ENCODE measurements at places on chromosomes 5 and 9.

GRCh38 chr9:129673602-129674001, 8.2 kb downstream of the PRRX2 start:
- no peak for DNase-seq

DNA sequence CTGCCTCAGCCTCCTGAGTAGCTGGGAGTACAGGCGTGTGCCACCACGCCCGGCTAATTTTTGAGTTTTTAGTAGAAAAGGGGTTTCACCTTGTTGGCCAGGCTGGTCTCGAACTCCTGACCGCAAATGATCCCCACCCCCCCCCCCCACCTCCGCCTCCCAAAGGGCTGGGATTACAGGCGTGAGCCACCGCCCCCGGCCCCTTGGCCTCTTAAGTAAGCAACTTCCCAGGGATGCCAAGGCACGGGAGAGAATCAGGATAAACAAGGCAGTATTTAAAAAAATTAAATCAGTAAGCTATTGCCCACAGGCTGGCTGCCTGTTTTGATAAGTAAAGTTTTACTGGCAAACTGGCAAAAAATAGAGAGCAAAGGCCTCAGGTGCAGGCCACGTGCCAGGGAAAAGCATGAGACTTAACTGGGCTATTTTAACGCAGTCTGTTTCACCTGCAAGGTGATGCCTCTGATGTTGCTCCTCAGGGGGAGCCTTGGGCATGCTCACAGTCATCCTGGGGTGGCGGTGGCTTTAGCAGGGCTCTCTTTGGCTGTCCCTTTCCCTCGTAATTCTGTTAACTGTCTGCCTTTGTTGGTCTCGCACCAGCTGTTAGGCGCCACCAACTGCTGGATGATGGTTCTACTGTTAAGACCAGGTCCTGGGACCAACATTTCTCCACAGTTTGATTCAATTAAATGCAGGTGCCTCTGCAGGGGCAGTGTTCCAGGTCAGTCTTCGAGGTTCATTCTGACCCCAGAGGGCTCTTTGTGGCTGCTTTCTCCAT, 19.4 kb upstream of the RNF130 start:
- no peak for DNase-seq

DNA sequence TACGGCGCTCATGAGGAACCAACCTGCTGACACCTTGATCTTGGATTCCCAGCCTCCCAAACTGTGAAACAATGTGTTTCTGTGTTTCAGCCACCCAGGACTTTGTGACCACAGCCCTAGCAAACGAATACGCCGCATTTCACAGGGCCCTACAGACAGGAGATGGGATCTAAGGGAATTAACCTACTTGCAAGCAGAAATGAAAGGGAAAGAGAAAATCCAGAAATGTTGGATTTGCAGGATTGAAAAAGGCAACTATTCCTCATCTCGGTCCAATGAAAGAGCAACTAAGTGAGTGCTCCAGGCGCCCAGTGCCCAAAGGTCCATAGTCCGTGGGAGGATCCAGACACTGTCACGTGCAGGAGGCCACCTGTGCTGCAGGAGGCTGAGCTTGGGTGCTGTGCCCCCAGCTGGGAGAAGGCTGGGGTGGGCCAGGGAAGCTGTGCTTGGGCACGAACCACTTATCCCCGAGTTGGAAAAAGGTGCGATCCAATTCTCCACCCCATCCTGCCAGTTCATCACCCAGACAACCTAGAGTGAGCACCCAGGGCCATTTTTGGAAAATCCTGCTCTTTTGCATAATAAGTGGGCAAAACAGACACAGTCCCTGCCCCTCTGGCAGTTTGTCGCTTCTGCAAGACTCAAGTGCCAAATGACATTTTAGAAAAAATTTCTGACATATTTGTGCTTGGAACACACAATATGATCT, 177.9 kb downstream of the C9orf50 start:
- no peak for DNase-seq

- DNase-seq: no peak
These were observed 137.7 kb downstream of the SPATA31D1 start for GRCh38 chr9:82126256-82126655.

- DNase-seq: no peak
These were observed 212.1 kb downstream of the SLF1 start for GRCh38 chr5:94830520-94830919.

- no peak for DNase-seq
These were observed 155.8 kb downstream of the TSSK1B start for GRCh38 chr5:113278976-113279375.

DNA sequence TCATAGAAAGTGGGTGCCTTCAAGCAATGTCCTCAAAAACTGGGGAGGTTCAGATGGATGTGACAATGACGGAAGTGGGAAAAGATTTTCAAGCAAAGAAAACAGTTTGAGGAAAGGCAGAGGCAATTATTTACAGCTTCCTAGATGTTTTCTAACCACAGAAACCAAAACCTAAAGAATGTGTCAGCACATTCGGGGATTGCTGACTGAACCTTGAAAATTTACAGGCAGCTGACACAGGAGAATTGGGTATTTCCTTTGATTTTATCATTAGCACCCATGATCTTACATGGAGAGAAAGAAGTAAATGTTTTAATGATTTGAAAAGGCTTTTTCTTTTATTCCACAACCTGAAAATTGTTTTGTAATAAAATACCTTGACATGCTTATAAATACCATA, 369.0 kb downstream of the ACTL7B start:
- no peak for DNase-seq

All from CD4-positive, alpha-beta T cell treated with Interleukin-4 for 1 hour (primary cell).